Type B pancreatic cell (in vitro differentiated cells): ENCODE measurements at places on chromosomes 4 and X.

DNA sequence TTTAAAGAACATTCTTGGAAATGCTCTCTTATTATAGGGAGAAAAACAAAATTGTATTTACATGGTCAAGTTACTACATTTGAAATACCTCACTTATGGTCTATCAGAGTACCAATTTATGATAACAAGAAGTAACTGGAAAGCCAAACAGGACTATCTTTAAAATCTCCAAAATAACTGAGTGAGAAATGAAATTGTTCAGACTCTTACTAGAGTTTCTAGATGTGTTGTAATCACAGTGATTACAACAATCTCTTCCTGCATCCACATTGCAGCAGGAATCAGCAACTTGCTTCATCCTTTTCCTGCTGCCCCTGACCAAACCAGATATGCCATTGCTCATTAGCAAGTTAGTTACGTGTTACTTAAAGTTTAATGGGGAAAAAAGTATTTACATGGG, 245.2 kb upstream of the SMIM31 start:
- no peak for DNase-seq

- DNase-seq: no peak
Measured at GRCh38 chr4:183443655-183444213, 702 bp upstream of the CDKN2AIP start.

DNA sequence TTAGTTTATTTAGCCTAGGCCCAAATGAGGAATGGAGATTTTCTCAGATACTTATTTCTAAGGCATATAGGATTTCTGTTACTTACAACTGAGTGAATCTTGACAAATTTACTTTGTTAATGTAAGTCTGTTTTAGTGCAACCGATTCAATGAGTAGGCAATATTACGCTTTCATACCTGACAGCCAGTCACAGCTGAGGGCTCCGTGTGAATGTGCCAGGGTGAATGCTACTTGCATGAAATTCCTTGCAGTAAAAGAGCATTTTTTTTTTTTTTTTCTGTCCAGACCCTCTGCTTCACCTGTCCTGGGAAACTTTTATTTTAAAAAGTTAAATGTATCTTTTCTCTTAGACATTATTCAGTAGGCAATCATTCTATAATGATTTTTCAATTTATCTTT, 1100.0 kb downstream of the FAT4 start:
- DNase-seq: no peak

- DNase-seq: no peak
Measured at GRCh38 chr4:123617791-123618190, 221.2 kb downstream of the SPRY1 start.

DNA sequence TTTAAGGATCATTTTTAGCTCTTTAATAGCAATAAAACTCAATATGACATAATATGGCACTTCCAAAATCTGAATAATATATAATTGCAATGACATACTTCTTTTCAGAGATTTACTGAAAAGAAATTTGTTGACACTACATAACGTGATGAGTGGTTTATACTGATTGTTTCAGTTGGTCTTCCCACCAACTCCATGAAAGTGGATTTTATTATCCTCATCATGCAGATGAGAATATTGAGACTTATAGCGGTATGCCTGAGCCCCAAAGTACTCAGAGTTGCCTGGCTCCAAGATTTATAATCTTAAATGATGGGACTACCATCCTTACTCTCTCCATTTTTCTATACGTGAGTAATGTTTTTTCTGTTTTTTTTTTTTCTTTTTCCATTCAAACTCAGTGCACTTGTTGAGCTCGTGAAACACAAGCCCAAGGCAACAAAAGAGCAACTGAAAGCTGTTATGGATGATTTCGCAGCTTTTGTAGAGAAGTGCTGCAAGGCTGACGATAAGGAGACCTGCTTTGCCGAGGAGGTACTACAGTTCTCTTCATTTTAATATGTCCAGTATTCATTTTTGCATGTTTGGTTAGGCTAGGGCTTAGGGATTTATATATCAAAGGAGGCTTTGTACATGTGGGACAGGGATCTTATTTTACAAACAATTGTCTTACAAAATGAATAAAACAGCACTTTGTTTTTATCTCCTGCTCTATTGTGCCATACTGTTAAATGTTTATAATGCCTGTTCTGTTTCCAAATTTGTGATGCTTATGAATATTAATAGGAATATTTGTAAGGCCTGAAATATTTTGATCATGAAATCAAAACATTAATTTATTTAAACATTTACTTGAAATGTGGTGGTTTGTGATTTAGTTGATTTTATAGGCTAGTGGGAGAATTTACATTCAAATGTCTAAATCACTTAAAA, 15.3 kb downstream of the ALB start:
- DNase-seq: no peak

GRCh38 chr4:2930758-2931511, 32.3 kb downstream of the NOP14 start:
- DNase-seq: no peak

- DNase-seq: no peak
Measured at GRCh38 chr4:122212880-122213279, 60.7 kb downstream of the BLTP1 start.

GRCh38 chrX:85504381-85504780, 124.9 kb upstream of the POF1B start:
- no peak for DNase-seq

DNA sequence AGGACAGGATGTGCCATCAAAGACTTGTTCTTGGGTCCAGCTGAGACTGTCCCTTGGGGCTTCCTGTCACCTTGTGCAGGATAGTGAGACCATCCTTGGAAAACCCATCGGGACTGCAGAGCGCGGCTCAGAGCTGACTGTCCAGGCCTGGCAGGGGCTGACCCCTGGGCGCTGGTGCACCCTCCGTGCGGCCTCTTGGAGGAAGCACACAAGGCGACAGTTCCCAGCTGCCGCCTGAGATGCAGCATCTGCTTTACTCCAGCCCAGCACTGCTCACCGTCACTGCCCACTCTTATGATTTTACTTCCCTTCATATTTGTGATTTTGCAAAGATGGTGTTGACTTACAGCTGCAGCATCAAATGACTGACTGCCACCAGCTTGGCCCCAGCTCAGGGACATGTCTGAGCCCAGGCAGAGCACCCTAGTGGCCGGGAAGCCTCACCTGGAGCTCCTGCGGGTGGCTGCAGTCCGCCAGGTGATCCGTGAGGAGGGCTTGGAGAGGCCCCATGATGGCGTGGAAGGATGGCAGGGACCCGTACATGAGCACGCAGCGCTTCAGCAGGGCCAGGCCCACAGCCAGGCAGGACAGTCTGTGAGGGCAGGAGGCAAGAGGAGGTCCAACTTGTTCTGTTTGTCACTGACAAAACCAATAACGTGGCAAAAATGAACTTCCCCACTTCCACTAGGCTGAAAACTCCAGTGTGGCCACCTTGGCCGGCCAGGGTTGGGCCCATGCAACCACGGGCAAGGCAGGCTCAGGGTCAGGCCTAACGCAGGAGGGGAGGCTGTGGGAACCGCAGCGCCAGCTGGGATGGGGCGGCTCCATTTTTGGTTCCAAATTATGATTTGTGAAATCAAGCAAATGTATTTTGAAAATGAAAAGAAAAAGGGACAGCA, 21.8 kb downstream of the NOP14 start:
- DNase-seq: peak; percentile 67
